CD4-positive, alpha-beta T cell treated with Interleukin-15 for 1 hour (primary cell): ENCODE measurements at places on chromosomes 12 and 14.
A peak's percentile ranks its signal among the peaks of the same experiment; 100 is the strongest.

DNA sequence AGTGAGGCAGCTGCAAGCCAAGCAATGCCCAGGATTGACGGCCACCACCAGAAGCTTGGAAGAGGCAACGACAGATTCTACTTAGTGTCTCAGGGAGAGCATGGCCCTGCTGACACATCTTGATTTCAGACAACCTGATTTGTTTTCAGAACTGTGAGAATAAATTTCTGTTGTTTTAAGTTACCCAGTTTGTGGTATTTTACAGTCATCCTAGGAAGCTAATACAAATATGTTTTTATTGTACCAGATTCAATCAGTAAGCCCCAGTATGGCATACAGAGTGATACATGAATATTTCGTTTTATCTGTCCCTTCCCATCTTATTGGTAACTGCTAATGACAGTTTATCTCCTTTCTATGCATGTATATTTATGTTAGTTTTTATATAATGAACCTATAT, 62.3 kb downstream of the SAMD4A start:
- no peak for DNase-seq

DNA sequence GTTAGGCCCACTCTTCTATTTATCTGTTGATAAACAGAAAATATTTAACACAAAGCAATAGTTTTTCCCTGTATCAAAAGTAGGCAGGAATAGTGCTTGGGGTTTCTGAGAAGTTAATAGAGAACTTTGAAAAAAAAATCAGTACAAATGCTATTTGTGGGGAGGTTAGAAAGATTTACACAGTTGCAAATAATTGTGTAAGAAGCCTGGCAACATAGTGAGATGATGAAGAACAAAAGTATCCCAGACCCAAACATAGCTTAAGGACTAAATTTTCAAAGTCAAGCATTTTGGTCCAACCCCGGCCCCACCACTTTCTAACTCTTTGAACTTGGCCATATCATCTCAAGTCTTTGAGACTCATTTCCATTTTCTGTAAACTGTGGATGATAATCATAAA, 687.5 kb upstream of the TMEM132C start:
- no peak for DNase-seq

- no peak for DNase-seq
Observed at GRCh38 chr14:54206516-54206915, 190.3 kb upstream of the CDKN3 start.

DNA sequence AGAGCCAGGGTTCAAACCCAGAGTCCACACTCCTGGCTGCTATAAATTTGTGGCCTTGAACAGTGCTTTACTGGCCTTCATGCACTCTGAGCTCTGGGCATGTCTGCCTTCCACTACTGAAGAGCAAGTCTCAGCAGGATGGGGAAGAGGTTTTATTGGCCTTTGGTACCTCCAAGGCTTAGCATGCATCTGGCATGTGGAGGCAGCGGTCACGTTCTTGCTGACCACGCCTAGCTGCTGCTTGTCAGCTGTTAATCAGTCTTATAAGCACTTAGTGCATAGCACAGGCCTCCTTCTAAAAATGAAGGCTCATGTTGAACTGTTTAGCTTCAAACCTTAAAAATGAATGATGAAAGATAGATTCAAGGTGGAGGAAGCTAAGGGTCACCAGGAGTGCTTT, 177.5 kb downstream of the PELI2 start:
- no peak for DNase-seq

GRCh38 chr12:125284945-125285685, 219.9 kb downstream of the AACS start:
- no peak for DNase-seq

GRCh38 chr14:23182372-23183157, 895 bp downstream of the SLC7A8 start:
- peak; percentile 31 for DNase-seq

DNA sequence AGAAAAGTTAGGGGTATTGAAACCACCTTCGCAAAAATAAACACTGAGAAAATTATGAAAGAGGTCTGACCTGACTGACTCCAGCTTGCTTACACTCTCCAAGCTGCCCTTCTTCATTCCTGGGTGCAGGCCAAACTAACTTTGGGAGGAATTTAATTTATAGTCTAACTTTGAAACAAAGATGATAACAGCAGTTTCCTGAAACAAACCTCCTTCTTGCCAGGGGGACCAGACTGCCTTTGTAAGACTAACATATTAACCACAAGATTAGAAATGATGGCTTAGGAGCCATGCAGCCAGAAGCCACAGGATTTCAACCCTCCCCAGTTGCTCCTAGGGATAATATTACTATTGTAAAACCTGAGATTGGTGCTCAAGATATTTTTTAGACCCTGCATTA, 13.8 kb upstream of the EEA1 start:
- no peak for DNase-seq

DNA sequence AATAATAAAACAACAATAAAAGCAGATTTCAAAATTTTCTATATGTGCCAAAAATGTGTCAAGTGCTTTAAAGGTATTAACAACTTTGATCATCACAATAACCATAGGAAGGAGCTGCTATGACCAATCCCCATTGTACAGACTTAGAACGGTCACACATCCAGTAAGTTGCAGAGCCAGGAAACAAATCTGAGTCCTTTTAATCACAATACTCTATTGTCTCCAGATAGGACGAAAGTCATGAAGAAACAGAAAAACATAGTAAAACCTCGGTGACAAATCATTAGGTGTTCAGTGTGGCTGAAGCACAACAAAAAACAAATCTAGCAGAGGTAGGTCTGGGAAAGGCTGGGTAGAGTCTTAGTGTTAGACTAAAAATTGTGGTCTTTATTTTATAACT, 178.8 kb downstream of the GRIP1 start:
- DNase-seq = no peak

GRCh38 chr14:65564370-65564769, 151.8 kb downstream of the FUT8 start:
- no peak for DNase-seq

DNA sequence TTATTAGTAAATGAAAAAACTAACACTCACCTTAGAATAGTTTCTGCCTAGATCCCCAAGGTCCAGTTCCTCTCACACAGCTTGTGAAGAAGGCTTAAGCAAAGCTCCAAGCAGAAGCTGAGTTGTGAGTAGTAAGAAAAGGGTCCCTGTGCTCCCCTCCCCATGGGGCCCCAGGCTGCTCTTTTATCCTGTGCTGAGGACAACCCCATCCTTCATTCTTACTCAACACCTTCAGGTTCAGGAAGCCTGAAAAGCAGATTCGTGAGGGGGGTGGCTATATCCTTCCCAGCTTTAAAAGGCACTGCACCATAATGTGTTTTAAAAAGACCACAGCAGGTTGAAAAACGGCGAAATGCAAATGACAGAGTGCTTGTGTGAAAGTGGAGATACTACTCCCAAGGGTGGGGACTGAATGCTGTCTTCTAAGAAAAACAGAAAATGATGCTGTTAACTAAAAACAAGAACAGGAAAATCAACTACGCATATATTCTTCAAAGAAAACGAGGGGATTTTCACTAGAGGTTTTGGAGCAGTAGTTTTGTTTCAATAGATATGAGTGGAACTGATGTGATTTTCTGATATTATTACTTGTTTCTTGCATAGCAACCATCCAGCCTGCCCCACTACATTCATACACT, 182.7 kb downstream of the KTN1 start:
- DNase-seq = no peak

DNA sequence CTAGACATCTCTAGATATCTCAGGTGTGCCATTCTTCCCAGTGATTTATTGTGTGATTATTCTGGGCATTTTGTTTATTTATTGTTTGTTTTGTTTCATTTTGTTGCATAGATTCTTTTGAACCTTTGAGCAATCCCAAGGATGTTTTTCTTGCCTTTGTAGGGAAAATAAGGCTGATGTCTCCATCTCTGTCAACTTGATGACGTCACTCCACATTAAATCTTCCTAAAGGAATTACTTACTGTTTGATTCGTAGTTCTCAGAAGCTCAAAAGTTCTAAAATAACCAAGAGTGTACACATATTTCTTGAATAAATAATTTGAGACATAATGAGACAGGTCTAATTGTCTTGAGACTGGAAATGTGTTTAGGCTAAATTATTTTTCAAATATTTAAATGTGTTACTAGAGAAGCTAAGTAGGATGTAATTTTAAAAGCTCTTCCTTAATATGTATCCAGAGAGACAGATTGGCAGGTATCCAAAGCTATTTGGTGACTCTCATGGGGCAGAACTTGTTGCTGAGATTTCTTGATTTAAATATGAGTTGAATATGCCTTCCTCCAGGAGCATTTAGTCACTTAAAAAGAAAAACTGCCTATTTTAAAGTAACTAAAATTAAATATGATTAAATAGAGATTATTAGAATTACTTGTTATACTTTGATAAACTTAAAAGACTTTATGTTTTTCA, 128.7 kb downstream of the CNTN1 start:
- no peak for DNase-seq

DNA sequence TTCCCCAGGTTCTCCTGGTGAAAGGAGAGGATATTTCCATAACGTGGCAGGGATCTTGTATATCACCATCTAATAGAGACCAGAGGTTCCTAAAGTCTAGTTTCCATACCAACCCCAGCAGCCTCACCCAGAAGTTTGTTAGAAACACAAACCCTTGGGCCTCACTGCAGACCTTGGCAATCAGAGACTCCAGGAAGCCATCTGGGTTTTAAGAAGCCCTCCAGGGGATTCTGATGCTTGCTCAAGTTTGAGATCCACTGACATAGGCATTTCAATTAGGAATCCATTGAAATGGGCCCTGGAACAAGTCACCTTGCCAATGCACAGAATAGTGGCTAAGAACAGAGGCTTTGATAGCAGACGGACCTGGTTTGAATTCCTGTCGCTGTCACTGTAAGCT, 2.2 kb upstream of the CMKLR1 start:
- no peak for DNase-seq

DNA sequence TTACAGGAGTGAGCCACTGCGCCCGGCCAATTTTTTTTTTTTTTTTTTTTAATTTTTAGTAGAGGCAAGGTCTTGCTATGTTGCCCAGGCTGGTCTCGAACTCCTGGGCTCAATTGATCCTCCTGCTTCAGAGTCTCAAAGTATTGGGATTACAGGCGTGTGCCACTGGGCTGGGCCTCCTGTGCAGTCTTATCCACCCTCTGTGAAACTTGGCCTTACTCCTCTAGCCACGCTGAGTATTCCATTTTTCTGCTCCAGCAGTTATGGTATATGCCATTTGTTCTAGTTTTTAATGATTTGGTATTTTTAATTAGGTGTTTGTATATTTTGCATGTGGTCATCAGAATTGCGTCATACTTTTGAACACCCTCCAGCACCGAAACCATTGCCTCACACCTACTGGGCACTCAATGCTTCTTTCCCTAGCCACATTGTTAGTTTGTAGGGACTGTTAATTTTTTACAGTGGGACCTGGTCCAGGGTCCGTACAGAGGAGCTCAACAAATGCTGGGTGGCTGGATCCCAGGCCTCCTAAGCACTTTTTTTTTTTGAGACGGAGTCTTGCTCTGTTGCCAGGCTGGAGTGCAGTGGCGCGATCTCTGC, 11.4 kb downstream of the RIOX1 start:
- no peak for DNase-seq

GRCh38 chr14:93285044-93285443, 47.8 kb downstream of the BTBD7 start:
- no peak for DNase-seq

DNA sequence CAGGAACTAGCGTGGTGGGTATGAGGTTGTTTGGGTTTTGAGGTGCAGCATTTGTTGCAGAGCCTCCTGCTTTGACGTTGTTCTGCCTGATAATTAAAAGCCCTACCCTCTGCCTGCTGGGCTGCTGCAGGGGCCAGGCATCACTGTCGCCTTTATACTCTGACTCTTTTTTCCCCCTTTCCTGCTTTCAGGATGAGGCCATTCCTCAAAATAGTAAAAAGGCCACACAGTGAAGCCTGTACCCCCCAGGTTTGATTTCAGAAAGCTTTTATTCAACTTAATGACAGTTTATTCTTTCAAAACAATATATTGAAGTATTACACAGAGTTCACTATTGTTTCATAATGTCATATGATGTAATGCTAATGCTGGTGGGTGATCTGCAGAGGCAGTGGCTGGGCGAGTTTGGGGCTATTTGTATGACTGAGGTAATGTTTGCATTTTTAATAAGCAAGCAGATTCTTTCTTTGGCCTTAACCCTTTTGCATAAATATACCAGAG, 9.1 kb downstream of the BORCS5 start:
- DNase-seq = no peak

- no peak for DNase-seq
Observed at GRCh38 chr14:78445275-78445674, 275.1 kb downstream of the NRXN3 start.

DNA sequence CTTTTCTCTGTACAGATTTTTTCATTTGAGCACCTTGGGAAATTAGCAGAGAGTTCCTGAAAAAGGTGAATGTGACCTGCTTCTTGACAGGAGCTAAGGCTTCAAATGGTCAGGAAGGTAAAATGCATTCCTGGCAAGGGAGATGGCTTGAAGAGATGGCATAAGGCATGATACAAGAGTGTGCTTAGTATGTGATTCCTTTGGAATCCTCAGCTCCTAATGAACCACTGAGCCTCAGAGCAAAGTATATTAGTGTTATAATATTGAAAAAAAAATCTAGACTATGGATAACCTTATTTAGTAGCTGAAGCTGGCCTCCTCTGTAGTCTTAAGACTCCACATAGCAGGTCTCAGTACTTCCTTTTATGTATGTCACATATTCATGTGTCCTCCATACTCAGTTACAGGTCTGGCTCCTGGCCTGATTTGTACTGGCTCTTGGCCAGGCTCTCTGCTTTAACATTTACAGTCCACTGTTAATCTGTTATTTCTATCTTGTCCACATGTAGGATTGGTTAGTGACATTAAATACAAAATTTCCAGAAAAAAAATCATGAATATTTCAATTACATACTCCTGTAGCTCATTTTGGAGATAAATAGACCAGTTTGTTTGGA, 17.9 kb downstream of the TOGARAM1 start:
- no peak for DNase-seq
